ENCODE measurements at places on chromosomes 12 and 14.
A peak's percentile ranks its signal among the peaks of the same experiment; 100 is the strongest.

GRCh38 chr12:110349514-110350151, 53.9 kb downstream of the ANAPC7 start:
- DNase-seq = no peak

DNA sequence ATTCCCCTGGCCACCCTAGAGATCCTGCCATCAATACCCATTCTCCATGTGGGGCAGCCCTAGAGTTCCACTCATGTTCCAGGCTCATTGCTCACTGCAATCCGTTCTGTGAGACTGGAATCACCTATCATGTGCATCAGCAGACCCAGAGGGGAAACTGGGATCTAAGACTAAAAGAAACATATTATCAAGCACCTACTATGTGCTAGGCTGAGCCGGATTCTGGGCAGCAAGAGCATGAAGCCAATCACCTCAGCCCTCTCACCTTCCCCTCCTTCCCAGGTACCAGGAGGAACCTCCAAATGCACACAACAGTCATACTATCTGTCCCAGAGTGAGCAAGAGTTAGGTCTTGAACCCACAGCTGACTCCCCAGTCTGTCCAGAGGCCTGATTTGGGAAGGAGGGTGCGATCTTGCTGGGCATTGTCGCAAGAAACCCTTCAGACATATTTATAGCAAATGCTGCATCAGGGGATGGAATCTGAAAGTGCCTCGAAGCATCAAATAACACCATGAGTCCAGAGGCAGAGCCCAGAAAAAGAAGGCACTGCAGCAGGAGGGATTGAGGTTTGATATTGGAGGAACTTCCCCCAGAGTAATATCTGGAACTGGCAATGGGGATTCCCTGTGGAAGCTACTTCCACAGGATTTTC, 6.7 kb upstream of the CACNB3 start:
- no peak for DNase-seq

DNA sequence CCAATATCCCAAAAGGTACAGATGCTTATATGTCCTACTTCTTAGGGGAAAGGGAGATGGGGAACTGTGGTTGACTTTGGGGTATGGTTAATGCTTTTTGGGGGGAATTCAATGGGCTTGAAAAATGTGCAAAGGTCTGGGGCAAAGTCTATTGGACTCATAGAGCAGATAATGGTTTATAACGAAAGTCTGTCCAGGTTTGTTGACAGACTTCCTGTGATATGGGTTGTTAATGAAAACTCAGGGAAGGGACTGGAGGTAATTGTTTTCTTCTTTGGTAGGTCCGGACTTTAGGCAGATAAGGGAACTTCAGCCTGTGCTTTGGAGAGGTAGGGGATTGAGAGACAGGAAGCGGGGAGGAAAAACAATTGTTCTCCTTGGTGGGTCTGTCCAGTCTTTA, 46.2 kb upstream of the LTA4H start:
- no peak for DNase-seq

- peak; percentile 16 for DNase-seq
Observed at GRCh38 chr12:402029-402389, 565 bp downstream of the CCDC77 start.

GRCh38 chr12:121467638-121468498, 68.0 kb downstream of the RNF34 start:
- DNase-seq = peak; percentile 42

DNA sequence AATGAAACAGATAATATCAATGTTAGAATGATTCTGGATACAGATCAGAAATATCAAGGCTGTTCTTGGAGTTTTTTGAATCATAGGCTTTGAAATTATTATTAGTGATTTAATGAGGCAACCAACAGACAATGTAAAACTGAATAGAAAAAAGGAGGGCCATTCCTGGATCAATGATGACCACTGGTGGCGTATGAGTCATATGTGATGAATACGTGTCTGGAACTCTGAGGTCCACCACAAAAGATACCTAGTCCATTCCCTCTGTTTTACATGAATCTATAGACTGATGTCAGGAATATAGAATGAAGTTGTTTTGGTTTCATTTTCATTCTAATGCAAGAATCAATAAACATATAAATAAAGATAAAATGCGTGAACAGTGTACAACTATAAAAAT, 78.3 kb upstream of the RTL1 start:
- no peak for DNase-seq

DNA sequence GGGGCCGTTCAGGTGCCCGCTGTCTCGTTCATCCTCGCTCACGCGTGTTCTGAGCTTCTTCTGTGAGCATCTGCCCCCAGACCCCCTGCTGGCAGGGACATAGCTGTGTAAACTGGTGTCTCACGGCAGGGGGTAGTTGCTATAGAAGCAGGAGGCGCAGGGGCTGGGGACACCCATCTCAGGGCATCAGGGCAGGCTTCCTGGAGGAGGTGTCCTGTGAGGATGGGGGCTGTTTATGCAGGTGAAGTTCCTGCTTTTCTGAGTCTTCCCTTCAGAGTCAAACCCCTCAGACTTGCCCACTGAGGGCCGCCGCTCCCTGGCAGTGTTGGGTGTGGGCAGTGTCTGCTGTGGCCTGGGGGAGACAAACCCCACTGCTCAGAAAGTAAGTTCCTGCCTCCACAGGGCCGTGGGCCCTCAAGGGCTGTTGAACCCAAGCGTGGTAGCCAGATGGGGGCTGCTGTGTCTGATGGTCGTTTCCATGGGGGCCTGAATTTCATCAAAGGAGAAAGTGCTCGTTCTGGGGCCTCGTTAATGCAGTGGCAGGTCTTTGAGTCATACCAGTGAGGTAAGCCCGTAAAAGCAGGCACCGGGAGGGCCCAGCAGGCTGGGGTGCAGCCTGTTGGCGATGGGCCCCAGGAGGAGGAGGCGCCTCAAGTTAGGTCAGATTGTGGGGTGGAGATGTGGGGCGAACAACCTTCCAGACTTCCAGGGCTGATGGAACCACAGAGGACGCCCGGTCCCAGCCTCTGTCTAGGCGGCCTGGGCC, 23.4 kb downstream of the KIF26A start:
- DNase-seq = no peak

- peak; percentile 48 for DNase-seq
Observed at GRCh38 chr14:59631237-59631636, 54.6 kb upstream of the CCDC175 start.

DNA sequence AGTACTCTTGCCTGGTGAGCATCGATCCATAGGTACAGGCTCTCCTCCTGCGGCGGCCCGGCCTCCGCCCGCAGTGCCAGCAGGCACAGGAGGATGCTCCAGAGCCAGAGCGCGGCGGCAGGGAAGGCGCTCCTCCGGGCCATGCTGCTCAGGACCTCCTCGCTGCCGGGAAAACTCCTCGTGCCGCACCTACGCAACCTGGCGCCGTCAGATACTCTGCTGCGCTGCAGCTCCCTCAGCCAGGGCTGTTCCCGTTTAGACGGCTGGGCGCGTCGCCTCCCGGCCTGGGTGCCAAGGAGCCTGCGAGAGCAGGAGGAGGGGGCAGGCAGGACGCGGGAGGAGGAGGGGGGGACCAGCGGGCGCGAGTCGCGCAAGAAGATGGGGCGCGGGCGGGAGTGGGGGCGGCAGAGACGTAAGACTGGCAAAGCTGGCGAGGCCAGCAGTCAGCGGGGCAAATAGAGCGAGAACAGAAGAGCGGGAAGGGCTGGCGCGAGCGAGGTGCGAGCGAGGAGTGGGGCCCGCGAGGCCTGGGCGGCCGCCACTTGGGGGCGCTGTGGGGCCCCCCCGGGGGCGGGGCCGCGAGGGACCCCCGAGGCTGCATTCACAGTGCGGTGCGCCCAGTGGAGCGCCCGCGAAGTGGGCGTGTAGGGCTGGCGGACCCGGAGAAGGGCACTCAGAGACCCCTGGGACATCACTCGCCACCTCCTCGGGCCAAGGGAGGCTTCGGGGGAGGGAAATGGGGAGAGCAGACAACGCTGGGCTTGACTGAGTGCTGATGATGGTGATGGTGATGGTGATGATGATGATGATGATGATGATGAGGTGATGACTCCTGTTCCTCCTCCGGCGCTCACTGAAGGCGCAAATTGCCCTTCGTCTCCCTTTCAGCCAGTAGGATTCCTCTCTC, at the start of gene WIF1:
Gene WIF1, minus strand, starts transcription at position 257 of the 907 bp plus-strand sequence. Its CDS starts 114 bp downstream, at position 143.
- DNase-seq = peak; percentile 47

GRCh38 chr12:116534311-116535121, 24.7 kb upstream of the MAP1LC3B2 start:
- peak; percentile 26 for DNase-seq

DNA sequence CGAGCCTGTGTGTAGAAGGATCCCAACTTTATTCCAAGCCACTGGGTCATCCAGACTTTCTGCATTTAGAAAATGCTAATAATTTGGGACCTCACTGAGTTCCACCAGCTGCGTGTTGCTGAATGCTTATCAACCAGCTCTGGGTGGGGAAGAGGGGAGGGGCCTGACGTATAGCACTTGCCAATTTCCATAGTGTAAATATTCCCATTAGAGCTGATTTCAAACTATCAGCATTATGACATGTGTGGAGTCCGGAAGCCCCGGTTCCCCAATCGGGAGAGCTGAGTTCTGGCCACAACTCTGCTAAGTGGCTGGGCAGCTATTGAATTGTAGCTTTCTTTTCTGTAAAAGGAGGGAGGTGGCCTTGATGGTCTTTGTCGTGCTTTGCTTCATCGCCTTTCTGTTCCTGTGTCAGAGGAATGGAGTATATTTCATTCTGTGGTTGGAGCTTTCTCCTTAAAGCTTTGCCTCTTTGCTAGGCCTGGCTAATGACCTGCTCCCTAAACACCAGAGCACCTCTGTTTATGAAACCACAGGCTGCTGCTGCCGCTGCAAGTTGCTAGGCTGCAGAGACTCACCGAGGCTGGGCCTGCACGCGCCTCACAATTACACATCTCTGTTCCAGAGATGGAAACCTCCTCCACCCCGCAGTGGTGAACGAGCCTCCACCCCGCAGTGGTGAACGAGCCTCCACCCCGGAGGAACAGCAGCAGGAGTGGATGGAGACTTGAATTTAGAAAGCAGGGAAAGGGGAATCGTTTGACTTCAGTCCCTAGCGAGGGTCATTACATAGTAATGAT, 7.7 kb upstream of the BCL7A start:
- no peak for DNase-seq
